ENCODE measurements at places on chromosomes 11 and 22.

GRCh38 chr22:29194184-29194583 lies 11.5 kb upstream of the EMID1 start:
- DNase-seq, result no peak

- no peak for DNase-seq
These were observed 572.9 kb downstream of the NTM start for GRCh38 chr11:131943295-131943694.

GRCh38 chr11:72599325-72600117 lies 74.7 kb downstream of the PDE2A start:
- no peak for DNase-seq

GRCh38 chr11:45560155-45560912 lies 105.1 kb downstream of the CHST1 start:
- no peak for DNase-seq

DNA sequence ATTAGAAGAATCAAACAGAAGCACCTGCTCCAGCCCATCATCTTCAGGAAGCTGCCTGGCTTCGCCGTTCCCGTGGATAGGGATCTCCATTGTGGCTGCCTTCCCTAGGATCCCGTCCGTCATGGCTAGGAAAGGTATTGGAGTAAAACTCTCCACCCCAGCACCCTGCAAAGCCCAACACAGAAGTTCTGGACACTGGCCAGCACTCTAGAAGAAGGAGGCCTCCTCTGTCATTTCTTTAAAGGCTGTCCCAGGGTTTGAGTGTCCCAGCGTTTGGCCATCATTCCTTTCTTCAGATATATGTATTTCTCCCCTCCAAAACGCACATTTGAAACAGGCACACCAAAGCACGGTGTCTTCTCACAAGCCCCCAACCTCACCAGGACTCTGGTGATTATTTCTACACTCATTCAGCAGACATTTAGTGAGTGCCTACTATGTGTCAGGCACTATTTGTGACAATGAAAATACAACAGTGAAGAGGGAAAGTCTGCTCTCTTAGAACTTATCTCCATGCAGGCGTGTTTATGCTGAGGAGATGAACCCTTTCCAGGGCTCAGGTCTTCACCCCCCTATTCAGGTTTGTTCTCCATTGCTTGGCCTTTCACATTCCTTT lies 724 bp downstream of the ARFIP2 start:
- no peak for DNase-seq

GRCh38 chr22:50209893-50210292 lies 9.1 kb downstream of the SELENOO start:
- DNase-seq, result no peak

- DNase-seq, result no peak
These were observed 10.6 kb upstream of the DGKZ start for GRCh38 chr11:46336563-46337180.

- DNase-seq, result no peak
These were observed 34.7 kb downstream of the ZBTB44 start for GRCh38 chr11:130279989-130280388.

GRCh38 chr11:22878604-22879003 lies 18.3 kb upstream of the CCDC179 start:
- DNase-seq, result no peak

- DNase-seq, result no peak
These were observed 15.3 kb upstream of the SYTL2 start for GRCh38 chr11:85826116-85826855.
